GM12878 (cell line): ENCODE measurements at places on chromosomes 11 and 22.

GRCh38 chr11:61092280-61092766 lies 10.0 kb upstream of the CD5 start:
- no peak for DNase-seq

GRCh38 chr22:36858156-36858555 lies 2.6 kb upstream of the NCF4 start:
- DNase-seq, result no peak

- DNase-seq, result no peak
Measured at GRCh38 chr22:40213478-40213877, 35.8 kb downstream of the TNRC6B start.

DNA sequence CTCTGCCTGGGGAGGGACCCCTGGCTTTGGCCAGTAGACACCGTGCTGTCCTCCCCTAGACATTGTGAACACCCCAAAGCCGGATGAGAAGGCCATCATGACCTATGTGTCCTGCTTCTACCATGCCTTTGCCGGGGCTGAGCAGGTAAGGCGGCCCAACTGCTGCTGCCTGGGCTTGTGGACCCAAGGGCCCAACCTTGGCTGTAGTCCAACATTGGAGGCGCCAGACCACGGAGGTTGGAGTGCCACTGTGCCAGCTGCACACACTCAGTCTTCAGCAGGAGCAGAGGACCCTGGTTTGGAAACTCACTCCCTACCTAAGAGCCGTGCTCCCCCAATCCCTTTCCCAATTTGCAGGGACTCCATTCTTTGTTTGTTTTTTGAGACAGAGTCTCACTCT lies 9.4 kb downstream of the ACTN3 start:
- DNase-seq, result no peak

- no peak for DNase-seq
Measured at GRCh38 chr11:2799881-2800654, 85.5 kb downstream of the CDKN1C start.

- no peak for DNase-seq
Measured at GRCh38 chr11:26519469-26519868, 52.6 kb downstream of the MUC15 start.

DNA sequence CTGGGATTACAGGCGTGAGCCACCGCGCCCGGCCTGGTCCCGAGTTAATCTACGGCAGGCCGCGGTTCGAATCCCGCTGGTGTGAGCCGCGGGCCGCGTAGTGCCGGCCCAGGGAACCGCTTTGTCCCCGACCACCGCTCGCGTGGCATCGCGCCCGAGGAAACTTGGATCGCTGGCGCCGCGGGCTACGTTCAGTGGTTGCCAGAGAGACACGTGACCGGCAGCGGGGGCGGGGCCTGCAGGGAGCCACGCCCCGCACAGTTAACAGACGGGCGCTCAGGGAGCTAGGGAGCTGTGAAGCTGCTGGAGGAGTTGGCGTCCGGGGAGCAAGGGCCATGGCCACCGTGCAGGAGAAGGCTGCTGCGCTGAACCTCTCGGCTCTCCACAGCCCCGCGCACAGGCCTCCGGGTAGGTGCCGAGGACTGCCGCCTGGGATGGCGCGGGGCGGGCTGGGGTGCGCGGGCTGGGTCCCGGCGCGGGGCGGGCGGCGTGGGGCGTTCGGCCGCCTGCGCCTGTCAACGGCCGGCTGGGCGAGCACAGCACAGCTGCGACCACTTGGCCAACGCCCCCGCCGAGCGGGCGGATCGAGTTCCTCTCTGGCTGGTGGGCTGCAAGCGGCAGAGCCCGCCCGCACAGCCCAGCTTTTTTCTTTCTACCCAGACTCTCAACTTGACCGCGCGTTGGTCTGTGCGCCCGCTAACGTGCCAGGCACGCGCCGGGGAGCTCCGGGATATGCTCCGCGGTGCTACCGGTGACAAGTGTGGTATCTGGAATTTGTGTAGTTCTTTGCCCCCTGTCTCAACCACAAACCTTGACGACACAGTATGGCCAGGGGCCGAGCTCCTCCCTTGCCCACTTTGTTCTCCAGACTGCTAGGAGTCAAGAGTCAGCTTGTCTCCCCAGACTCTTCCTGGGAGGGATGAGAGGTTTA lies at the start of gene DEPDC7:
DEPDC7 (plus strand) TSS at position 258 of the 931 bp plus-strand sequence; CDS start at position 336, 78 bp downstream.
- no peak for DNase-seq

GRCh38 chr11:87428266-87428665 lies 390.5 kb downstream of the TMEM135 start:
- DNase-seq, result no peak

DNA sequence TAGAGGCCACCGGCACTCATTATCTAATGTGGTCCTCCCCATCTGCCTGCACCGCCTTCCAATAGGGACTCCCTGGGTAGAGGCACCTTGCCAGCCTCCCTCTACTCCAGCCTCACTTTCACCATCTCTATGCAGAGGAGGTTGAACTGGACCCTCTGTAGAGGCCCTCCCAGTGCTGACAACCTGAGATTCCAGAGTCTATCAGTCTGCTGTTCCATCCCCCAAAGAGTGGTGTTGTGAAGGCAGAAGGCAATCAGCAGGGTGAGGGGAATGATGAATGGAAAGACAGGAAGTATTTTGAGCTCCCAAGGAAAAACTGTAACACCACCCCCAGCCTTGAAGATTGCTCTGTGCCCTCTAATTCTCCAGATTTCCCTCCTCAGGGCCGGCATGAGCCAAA lies 77.9 kb downstream of the THAP12 start:
- DNase-seq, result no peak

DNA sequence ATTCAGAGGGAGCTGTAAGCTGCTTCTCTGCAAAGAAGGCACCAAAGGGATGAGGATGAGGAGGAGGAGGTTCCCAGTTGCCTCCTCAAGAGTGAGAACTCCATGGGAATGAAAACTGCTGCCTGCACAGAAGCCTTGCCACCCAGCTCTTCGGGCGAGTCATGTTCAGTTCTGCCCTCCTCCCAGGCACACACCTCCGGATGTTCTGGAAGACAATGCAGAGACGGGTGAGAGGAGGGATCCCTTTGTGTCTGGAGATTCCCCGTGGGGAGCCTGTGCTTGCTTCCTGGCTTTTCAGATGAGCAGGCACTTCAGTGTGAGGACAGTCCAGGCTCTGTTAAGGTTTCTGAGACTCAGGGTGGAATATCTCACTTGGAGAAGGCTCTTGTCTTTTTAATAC lies 295.6 kb downstream of the DDX10 start:
- DNase-seq, result no peak

DNA sequence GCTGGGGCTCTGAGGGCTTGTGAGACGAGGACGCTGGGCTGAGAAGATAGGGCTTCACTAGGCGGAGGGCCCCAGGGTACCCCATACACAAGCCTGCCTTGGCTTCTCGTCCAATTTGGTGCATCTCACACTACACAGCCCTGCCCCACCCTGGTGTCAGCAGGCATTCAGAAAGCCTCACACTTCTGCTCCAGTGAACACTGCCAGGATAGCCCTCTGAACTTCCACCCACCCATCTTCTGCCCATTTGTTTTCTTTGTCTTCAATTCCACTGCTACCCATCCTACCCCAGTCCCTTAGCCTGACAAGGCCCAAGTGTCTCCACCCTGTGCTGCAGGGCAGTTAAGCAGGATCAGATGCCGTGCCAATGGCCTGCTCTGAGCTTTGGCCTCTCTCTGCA lies 1.9 kb upstream of the BUD13 start:
- DNase-seq, result no peak

DNA sequence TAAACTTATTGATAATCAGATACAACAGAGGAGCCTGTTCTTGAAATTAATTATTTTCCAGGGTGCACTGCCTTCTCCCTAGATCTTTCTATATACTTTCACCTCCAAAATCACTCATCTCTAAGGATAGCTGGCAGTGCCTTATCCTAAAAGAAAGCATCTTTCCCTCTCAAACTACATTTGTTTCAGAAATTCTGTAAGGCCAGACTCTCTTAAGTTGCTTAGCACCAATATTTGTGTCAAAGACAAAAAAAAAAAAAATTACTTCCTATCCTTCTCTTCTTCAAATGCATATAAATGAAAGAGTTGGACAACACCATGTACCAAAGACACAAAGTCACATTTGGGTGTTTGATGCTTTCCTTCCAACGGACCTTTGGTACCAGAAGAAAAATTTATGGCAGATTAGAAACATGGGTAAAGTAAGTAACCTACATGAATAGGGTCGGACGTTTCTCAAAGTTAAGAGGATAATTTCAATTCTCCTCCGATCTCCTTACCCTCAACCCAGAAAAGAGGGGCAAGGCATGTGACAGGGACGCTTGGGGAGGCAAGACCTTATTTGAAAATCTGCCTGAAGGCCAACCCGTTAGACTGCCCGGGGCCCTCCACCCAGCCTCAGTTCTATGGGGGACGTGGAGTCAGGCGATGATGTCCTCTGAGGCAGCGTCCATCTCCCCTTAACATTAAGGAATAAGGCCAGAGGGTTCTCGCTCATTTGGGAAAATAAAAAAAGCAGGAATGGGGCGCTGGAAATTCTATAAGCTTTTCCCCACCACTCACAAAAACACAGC lies 66.3 kb downstream of the ETS1 start:
- no peak for DNase-seq

- peak; percentile 66 for DNase-seq
Measured at GRCh38 chr11:48020092-48020755, 39.9 kb downstream of the PTPRJ start.

DNA sequence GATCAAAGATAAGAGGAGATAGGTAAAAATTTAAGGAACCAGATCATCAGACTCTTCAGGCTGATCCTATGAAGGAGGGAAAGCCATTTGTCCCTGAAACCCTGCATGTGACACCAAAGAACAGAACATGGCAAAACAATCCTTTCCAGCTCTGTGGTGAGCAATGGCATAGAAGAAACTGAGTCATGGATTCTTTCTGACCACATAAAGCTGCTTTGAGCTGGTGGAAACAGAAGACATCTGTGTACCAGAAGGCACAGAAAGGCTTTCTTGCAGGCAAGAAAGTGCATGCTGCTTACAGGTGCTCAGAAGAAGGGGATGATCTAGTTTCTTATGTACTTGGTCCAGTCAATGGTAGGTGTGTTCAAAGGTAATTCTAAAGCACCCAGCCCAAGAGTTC lies 45.0 kb upstream of the APOA1 start:
- DNase-seq, result no peak

DNA sequence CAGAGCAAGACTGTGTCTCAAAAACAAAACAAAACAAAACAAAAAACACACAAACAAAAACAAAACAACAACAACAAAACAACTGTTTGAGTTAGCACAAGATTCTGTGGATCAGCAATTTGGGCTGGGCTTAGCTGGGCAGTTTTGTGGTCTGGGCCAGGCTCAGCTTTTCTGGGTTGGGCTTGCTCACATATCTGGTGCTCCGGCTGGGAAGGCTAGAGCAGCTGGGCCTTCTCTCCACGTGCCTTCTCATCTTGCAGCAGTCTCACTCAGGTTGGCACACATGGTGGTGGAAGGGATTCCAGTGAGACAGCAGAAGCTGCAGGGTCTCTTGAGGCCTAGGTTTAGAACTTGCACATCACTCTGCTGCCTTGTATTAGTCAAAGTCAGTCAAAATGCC lies 35.7 kb downstream of the EIF3F start:
- no peak for DNase-seq

DNA sequence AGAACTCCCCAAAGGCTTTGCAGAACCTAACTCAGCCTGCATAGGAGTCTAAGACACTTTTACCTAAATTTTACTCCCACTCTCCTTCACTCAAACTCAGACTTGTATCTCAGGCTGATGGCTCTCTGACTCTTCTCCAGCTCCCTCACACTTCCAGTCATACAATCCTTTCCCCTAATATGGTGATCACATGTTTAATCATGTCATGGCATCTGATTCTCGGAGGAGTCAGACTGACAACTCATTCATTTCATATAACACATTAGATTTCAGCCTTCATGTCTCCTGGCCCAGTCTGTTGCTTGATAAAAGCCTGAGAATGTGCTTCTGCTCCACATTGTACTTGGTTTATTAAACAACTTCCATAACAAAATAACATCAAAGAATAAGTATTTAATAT lies 1503.9 kb upstream of the TENM4 start:
- no peak for DNase-seq

DNA sequence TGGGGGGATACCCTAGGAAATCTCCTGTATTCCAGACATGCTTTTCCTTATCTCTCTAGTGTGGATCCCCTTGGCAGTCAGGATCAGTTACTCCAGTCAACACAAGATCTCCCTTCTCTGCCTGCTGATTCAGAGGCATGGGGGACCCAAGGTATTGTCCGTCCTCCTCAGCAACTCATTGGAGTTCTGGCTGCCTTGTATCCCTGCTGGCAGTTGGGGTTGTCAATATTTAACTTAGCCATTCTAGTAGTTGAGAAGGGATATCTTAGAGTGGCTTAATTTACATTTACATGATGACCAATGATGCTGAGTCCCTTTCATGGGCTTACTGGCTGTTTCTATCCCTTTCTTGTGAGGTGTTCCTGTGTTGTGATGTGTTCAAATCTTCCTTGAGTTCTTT lies 74.2 kb downstream of the GRK3 start:
- no peak for DNase-seq

- DNase-seq, result no peak
Measured at GRCh38 chr11:109708184-109708583, 286.2 kb downstream of the C11orf87 start.

DNA sequence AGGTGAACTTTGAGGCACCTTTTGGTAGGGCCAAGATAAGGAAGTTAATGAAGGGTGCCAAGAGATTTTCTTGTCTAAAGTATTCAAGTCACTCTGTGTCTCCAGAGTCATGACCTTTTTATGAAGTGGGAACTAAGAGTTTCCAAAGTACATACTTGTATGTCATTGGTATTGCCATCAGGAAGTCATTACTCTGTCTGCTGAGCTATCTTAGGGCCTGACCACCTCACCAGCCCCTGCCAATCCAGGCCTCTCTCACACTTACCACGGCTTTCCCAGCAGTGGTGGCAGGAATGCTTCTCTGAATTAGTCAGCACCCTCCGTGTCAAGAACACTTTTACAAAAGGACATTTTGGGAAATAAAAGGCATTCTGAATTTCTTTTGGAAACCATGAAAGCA lies 192.8 kb upstream of the MTNR1B start:
- no peak for DNase-seq

DNA sequence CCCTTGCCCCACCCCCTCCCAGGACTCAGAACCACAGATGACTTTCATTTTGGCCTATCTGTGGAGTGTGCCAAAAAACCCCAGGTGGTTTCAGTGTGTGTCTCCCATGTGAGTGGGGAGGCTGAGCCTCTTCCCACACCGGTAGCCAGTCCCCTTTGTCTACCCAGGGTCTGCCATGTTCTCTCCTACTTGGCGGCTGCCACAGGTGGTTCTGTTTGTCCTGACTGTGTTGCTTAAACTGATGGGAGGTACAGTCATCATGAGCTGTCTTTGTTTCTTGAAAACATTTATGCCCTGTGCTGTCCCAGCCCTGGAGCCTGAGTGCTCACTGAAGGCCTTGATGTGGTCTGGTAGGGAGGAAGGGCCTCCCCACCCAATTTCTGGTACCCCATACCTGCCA lies 39.7 kb upstream of the SUSD2 start:
- DNase-seq, result no peak

GRCh38 chr11:128238521-128239265 lies 348.7 kb downstream of the ETS1 start:
- DNase-seq, result no peak

DNA sequence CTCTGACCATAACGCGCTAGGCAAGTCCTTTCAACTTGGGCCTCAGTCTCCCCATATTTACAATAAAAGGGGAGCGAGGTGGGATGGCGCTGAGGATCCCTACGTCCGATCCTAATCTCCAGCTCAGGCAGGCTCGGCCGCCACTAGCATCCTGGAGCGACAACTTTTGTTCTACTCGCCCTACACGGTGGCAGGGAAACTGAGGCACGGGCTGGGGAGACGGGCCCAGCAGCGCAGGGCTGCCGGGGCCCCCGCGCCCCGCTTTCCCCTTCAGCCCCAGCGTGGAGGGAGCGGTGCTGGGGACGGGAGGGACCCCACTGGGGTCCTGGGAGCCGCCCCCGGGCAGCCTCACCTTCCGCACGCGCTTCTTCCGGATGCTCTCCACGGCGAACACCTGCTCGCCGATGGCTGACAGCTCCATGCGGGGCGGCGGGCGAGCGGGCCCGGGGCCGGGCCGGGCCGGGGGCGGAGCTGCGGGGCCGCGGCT lies 413 bp downstream of the CBX7 start:
- no peak for DNase-seq
